NCI-H1105 treated with DMSO at 0.1 percent for 48 hours (cell line): ENCODE measurements at places on chromosomes 3 and 15.

GRCh38 chr3:115859002-115859807, 235.9 kb downstream of the GAP43 start:
- no peak for DNase-seq

GRCh38 chr15:51332206-51333147, 5.9 kb downstream of the CYP19A1 start:
- no peak for DNase-seq

DNA sequence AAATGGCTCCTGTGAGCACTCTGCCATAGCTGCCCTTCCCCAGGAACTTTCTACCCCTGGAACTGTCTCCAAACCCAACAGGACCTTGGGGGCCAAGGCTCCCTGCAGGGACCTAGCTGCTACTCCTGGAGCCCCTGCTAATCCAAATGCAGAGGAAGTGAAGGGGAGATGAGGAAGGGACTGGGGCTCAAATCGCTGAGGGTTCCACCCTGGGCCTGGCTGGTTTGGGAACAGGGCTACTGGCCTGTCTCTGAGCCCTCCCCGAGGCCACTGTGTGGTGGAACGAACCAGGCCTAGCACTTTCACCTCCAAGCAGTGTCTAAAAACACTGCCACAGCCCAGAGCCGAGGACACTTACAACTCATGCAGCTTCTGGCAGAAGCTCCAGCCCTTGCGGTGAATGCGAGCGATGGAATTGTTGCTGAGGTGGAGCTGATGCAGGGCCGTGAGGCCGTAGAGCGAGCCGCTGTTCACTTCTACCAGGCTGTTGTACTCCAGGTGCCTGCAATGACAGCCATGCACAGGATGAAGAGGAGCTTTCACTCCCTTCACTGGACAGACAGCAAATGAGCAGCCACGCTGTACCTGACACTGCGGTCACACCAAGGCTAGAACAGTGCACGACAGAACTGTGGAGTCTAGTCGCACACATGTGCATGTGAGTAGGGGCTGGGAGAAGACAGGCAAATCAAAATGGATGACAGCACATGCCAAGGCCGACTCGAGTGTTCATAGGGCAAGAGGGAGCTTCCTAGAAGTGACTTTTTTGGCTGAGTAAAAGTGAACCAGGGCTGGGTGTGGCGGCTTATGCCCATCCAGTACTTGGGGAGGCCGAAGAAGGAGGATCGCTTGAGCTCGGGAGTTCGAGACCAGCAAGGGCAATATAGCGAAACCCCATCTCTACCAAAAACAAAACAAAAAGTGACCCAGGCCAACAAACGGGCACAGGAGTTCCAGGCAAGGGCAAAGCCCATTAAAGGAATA, 90.8 kb downstream of the LRIG1 start:
- no peak for DNase-seq

GRCh38 chr15:75920079-75920478, 16.4 kb downstream of the FBXO22 start:
- DNase-seq: no peak

DNA sequence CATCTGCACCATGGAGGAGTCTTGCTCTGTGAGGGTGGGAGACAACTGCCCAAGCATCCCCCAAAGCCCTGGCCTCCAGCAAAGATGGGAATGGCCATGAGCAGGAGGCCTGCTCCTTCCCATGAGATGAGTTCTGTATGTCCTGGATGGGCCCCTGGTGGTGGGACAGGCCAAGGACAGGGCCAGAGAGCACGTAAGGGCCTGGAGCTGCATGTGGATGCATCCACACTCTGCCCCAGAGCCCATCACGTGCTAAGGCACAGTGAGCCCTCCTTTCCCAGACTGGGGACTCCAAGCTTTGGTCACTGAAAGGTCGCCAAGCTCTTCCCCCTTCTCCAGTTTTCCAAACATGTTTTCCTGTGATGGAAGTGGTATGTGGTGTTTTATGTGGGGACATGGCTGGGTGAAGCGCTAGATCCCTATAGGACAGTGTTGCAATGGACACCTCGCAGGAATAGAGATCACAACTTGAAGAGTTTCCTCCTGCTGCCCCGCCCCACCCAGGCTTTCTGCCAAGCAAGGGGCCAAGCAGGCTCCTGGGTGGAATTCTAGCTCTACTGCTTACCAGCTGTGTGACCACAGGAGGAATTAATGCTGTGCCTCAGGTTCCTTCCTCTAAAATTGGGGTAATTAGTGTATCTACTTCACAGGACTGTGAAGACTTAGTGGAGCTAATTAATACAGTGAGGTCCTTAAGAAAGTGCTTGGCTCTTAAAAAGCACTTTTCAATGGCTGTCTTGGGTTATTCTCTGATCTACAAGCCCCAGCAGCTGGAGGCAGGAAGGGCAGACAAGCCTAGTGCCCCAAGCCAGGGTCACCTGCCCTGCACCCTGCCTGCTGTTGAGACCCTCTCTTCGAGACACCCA, 106.4 kb upstream of the RPL32 start:
- DNase-seq: no peak

DNA sequence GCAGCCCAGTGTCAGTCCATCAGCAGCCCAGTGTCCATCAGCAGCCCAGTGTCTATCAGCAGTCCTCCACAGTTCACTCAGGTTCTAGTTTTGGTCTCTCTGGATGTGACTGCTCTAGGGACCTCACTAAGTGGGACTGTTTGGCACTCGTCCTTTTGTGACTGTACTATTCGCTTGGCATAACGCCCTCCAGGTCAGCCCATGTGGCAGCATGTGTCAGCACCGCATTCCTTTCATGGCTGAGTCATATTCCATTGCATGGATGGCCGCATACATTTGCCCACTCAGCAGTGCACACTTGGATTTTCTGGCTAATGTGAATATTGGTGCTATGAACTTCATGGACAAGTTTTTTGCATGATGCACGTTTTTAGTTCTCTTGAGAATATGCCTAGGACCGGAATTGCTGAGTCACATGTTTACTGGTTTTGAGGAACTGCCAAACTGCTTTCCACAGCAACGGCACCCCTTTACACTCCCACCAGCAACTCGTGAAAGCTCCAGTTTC, 16.4 kb downstream of the CHST13 start:
- no peak for DNase-seq

GRCh38 chr3:177141899-177142646, 55.2 kb downstream of the TBL1XR1 start:
- no peak for DNase-seq

- DNase-seq: peak; percentile 54
Observed at GRCh38 chr3:156218353-156218744, 98.0 kb downstream of the KCNAB1 start.

DNA sequence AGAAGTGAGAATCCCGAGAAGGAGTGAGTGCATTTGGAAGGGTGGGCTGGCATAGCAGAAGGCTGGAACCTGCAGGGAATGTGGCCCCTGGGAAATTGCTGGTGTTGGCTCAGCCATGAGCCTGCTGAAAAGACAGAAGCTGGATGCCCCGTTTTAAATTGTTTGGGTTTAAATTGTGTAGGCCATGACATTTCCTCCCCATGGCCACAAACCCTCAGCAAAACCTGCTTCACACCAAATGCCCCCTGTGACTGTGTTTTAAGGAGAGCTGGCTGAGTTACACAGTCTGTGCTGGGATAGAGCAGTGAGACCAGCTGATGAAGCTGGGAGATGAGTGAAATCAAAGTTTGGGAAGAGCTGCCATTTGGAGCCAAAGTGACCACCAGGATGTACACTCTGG, 216.3 kb upstream of the RGMA start:
- DNase-seq: no peak
